ENCODE measurements at places on chromosomes 3 and 15.

DNA sequence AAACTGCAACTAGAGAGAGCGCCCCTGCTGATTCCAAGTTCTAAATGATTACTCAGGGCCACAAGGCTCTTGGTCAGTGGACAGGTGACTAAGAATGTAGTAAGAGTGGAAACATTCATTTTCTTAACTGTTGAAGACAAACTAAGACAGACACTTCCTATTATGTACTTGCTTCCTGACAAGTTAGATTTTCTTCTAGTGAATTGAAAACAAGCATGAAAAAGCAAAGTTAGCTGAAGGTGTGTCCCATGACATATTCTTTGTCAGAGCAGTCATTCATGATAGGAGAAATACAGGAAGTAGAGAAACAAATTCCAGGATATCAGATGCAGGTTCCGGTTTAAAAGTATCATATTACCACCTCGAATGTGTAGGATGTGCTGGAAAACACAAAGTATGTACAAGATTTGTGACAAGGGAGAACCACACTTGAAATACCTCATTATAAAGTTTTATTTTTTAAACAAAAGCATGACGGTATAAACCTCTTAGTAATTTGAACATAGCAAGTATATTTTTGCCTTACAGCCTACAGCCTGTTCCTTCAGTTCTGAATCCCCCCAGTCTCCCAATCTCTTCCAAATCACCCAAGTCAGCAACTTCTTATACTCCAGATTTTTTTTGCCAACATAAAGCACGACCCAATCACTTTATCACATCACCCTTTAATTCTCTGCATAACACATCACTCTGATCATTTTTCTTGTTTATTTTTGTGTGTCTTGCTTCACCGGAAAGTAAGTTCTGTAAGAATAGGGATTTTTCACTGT is 6.2 kb downstream of the TSPAN3 start:
- ATAC-seq: peak; percentile 52

GRCh38 chr3:158751316-158751715 is 19.1 kb upstream of the RARRES1 start:
- ATAC-seq: no peak

- ATAC-seq: no peak
Observed at GRCh38 chr3:25781758-25782594, 1.3 kb downstream of the NGLY1 start.

- ATAC-seq: no peak
Observed at GRCh38 chr3:39592311-39593050, 125.0 kb downstream of the MOBP start.

DNA sequence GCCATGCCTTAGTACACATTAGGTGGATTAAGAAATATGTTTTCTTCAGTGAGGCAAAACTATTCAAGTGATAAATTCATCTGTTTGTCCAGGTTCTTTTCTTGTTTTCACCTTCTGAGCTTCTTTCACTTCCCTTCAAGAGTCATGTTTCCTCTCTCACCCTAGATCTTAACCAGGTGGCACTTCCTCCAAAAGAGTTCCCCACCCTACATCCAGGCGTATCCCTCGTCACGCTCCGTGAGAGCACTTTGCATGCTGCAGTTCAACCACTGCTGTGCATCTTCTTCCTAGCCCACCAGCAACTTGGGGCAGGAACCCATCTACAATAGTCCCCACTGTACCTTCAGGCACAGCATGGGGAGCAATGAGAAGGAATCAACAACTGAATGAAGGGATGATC is 28.9 kb downstream of the OSBPL10 start:
- no peak for ATAC-seq

DNA sequence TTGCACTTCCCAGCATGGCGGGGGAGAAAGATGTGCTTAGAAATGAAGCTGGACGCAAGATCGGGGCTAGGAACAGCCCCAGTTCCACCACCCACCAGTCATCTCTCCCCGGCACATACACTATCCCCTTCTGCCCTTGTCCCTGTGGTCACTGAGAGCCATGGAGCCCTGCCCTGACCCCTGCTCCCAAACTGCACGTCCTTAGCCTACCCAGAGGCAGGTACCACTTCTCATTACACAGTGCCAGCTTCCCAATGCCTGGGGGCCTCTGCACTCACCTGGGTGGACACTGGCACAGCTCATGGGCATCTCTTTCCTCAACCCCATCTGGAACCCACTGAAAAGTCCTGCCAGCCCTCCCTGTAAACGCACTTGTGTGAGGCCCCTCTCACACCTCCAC is 139.3 kb upstream of the PRR20G start:
- ATAC-seq: no peak

DNA sequence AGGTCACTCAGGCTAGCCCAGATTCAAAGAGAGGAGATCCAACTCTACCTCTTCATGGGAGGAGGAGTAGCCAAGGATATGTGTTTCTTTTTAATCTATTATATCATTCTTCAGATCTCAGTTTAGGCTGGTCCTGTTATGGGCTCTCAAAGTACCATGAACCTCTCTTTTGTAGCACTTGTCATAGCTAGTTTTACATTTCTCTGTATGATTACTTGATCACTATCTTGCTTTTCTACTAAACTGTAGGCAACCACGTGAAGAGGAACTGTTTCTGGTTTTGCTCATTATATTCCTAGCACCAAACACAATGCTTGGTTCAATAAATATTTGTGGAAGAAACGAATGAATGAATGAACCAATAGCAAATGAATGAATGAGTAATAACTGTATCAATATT is 29.6 kb downstream of the CD86 start:
- ATAC-seq: peak; percentile 42

DNA sequence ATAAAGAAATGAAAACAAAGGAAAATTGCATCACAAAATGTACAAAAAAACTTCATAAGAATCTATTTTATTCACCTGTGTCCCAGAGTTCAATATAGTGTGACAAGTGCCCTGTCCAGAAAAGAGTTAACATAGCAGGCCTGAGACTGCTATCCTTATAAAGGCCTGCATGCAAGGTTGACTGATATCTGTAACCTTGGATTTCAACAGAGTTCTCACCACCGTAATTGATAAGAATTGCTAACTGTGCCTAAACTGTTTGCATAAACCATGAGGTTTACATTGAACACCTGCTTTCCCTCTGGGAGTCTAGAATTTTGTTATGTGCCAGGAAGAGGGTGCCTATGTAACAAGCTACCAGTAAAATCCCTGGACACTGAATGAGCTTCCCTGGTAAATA is 461.7 kb upstream of the DPH6 start:
- ATAC-seq: no peak

DNA sequence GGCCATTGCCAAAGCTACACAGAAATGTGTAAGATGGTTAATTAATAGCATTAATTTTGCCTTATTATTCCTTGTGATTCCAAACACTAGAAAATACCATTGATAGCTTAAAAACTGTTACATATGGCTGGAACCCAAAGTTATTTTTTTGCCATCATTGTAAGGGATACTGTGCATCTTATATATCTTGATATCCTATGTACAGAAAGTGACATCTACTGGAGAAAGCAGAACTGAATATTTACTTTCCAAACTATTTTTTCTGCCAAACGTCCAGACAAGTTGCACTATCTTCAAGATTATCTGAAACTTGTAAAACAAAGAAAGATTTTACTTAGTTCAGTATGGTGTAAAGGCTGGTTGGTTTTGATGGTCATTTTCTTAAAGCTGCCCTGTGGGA is 33.3 kb upstream of the MEIS2 start:
- ATAC-seq: no peak

GRCh38 chr15:70761931-70762468 is 1.4 kb downstream of the UACA start:
- no peak for ATAC-seq

DNA sequence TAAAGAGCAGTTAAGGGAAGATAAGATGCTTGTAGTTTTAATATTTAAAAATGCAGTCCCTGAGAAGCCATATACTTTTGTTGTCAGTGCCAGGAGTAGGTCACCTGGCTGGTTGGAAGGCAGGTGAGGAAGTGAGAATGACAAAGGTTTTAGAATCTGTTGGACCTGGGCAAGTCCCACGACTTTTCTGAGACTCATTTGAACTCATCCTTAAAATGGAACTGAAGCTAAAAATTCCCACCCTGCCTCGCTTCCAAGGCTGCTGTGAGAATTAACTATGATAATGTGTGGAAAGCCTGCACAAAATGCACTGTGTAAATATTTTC is 77.1 kb downstream of the IQSEC1 start:
- no peak for ATAC-seq

GRCh38 chr3:72143322-72143721 is 358.4 kb upstream of the PROK2 start:
- ATAC-seq: no peak
